ENCODE measurements at places on chromosomes 11 and 22. TPM values are rescaled to one million over a fixed set of nuclear protein-coding genes. Genes with fewer than 3 reads are reported as not detected.

MYRF gene
- total RNA-seq: 3.7 TPM

DNA sequence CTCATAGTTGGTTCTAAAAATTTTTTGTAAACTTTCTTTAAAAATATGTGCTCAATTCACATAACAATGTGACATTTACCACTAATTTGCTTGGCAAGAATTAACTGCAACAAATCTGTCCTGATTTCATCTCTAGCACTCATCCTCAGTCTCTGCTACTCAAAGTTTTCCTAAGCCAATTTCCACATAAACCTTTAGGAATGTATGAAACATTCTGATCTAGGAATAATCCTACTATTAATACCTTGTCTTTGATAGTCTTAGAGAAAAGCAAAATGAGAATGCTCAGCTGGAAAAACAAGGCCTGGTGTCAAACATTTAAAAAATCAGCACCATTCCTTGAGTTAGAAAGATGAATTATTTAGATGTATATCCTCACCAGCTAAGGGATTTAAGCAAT lies 114.3 kb downstream of the CD44 start:
- DNase-seq: no peak

GRCh38 chr11:121365304-121365703 lies 72.7 kb downstream of the SC5D start:
- no peak for DNase-seq

DNA sequence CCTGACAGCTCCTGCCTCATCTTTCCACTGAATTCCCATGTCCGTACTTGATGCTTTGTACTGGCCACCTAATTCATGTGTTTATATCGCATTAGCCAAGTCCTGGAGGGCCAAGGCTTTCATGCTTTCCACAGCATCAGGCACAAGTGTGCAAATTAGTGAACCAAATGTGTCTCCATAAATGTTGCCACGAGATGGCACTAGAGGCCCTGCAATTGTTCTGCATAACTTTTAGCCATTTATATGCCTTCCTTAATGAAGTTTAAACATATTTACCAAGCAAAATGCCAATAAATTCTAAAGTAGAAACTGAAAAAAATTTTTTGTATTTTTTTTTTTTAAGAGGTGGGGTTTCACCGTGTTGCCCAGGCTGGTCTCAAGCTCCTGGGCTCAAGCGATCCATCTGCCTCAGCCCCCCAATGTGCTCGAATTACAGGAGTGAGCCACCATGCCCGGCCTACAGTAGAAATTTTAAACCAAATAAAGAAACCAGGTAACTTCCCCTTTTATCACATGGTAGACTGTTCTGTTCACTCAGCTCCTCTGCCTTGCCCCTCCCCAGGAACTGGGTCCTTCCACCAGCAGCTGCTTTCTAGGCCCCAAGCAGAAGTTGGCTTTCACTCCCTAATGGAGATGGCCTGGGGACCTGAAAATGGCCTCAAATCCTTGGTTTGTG lies 20.8 kb upstream of the IL18BP start:
- no peak for DNase-seq

DNA sequence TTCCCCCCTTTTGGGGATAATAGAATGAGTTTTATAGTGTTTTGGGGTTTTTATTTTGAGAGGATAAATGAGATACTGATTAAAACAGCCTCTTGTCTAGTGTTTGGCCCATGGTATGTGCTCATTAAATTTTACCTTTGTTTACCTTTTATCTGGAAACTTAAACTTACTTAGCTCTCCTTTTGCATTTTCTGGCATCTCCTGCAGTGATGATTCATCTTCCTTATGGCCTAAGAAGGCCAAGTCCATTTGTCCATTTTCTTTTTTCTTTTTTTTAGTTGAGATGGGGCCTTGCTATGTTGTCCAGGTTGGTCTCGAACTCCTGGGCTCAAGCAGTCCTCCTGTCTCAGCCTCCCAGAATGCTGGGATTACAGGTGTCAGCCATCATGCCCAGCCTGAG lies 156.3 kb downstream of the COMMD9 start:
- no peak for DNase-seq

UPK3A gene
- not detected for total RNA-seq

DNA sequence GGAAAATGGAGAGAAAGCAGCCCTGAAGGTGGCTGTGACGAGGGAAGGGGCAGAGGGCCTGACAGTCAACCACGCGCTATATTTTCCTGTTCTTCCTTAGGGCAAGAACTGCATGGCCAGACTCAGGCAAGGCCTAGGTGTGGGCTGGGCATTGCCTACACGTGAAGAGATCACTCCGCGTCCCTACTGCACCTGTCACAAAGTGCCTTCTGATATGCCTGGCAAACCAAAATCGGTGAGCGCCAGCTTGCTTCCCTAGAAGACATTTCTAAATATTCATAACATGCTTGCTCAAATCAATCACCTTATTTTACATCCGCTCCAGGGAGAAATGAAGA lies 6.3 kb downstream of the TMEM121B start:
- no peak for DNase-seq

DNA sequence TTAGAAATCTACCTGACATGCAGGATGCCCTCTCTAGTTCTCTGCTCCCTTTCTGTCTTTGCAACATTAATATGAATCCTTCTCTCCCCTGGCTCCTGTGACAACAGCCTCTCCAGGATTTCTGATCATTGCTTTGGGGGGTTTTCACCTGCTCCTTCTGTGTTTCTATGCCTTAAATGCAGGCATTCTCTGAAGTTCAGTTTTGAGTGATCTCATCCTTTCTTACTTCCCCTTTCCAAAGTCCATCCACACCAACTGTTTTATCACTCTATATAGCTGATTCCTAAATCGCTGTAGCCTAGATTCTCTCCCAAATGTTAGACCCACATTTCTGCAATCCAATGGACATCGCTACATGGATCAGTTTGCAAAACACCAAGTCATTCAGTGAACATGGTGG lies 330.7 kb upstream of the NCAM1 start:
- no peak for DNase-seq

- DNase-seq: no peak
These were observed 22.0 kb downstream of the ST14 start for GRCh38 chr11:130181295-130182272.

TIMP3 gene
- total RNA-seq: 654 TPM

Measured in posterior vena cava (tissue), 2 donors.